ENCODE measurements at places on chromosomes 13 and 19. TPM values are rescaled to one million over a fixed set of nuclear protein-coding genes. Genes with fewer than 3 reads are reported as not detected.
A peak's percentile ranks its signal among the peaks of the same experiment; 100 is the strongest.

GRCh38 chr19:1673645-1674292 lies 21.4 kb upstream of the TCF3 start:
- no peak for DNase-seq

The TBC1D4 gene
- total RNA-seq, result 23.5 TPM

The SIGLEC8 gene
- 0.31 TPM for total RNA-seq

DNA sequence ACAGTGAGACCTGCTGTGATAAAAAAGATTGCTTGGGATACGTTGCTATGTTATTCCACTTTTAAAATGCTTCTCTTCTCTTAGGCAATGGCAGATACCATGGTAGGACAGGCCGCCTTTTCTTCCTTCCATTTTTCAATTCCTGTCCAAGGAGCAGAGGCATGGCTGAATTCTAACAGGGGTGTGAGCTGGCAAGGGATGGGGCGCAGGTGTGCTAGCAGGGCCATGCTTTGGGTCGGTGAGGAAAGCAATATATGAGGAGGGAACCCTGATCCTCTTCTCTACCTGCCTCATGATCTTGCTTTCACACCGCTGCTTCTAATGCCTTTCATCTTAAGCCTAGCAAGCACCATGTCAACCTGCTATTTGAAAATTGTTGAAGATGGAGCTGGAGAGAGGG lies 225.0 kb downstream of the KATNAL1 start:
- DNase-seq, result no peak

The ACP5 gene
- total RNA-seq, result 6.8 TPM

DNA sequence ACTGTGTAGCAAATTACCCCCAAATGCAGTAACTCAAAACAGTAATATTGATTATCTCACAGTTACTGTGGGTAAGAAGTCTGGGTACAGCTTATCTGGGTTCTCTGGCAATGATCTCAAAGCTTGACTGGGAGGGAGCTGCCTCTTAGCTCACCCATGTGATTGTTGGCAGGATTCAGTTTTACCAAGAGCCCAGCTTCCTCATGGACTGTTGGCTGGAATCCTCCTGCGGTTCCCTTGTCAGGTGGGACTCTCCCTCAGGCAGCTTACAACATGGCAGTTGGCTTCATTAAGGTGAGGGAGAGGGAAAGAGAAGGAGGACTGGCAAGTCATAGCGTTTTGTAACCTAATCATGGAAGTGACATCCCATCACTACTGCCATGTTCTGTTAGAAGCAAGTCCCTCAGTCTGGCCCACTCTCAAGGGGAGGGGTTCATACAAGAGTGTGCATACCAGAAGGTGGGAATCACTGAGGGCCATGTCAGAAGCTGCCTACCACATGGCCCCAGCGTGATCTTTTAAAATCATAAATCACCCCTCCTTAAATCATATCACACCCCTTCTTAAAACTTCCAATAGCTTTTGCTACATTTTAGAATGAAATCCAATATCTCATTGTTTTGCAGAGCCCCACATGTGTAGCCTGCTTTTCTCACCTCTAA lies 108.1 kb downstream of the OLFM4 start:
- no peak for DNase-seq

- DNase-seq, result no peak
Observed at GRCh38 chr13:23715762-23716235, 145.6 kb downstream of the TNFRSF19 start.

The LRG1 gene
- total RNA-seq, result 0.25 TPM

- DNase-seq, result no peak
Observed at GRCh38 chr19:31610018-31610417, 260.8 kb upstream of the TSHZ3 start.

The LILRA1 gene
- total RNA-seq, result 0.50 TPM

DNA sequence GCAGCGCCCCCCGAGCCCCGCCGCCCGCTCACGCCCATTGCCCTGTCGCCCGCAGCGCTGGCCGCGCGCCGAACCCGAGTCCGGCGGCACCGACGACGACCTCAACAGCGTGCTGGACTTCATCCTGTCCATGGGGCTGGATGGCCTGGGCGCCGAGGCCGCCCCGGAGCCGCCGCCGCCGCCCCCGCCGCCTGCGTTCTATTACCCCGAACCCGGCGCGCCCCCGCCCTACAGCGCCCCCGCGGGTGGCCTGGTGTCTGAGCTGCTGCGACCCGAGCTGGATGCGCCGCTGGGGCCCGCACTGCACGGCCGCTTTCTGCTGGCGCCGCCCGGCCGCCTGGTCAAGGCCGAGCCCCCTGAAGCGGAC lies 518 bp downstream of the KLF2 start:
- peak; percentile 40 for DNase-seq

GRCh38 chr13:86681223-86681622 lies 882.0 kb upstream of the SLITRK6 start:
- no peak for DNase-seq

The HS6ST3 gene
- 1.3 TPM for total RNA-seq

The FFAR1 gene
- total RNA-seq, result 0.81 TPM

DNA sequence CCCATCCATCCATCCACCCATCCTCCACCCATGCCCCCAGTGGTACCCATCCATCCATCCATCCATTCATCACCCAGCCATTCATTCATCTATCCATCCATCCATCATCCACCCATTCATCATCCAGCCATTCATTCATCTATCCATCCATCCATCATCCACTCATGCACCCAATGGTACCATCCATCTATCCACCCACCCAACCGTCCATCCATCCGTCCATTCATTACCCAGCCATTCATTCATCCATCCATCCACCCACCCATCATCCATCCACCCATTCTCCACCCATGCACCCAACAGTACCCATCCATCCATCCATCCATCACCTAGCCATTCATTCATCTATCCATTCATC lies 5.3 kb downstream of the PLPPR3 start:
- DNase-seq, result no peak

GRCh38 chr13:26538363-26539317 lies 18.8 kb upstream of the WASF3 start:
- no peak for DNase-seq

The PRPF31 gene
- total RNA-seq, result 60.1 TPM

GRCh38 chr19:53644061-53644816 lies 12.4 kb downstream of the DPRX start:
- DNase-seq, result no peak

DNA sequence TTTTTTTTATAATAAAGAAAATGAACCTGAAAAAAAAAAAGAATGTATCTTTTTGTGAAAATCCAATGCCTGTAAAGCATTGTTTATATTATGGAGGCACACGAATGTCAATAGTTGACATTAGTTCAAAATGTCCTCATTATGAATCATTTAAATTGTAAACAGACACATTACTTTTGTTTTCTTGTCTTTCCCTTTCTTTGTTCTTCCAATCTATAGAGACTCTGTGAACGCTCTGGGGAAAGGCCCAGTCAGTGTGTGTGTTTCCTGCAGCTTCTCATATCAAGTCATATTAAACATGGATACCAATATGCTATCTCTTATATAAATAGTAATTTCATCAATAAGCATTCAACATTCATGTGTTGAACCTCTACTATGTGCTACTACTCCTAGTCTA lies 193.1 kb downstream of the KCTD12 start:
- no peak for DNase-seq

- no peak for DNase-seq
Observed at GRCh38 chr13:85108356-85108755, 690.9 kb downstream of the SLITRK6 start.

- no peak for DNase-seq
Observed at GRCh38 chr13:73633817-73634460, 500.3 kb downstream of the KLF12 start.

The DAND5 gene
- total RNA-seq, result 2.8 TPM

The ATP5F1D gene
- total RNA-seq, result 166 TPM

- DNase-seq, result no peak
Observed at GRCh38 chr13:51134763-51135365, 23.8 kb upstream of the C13orf42 start.

DNA sequence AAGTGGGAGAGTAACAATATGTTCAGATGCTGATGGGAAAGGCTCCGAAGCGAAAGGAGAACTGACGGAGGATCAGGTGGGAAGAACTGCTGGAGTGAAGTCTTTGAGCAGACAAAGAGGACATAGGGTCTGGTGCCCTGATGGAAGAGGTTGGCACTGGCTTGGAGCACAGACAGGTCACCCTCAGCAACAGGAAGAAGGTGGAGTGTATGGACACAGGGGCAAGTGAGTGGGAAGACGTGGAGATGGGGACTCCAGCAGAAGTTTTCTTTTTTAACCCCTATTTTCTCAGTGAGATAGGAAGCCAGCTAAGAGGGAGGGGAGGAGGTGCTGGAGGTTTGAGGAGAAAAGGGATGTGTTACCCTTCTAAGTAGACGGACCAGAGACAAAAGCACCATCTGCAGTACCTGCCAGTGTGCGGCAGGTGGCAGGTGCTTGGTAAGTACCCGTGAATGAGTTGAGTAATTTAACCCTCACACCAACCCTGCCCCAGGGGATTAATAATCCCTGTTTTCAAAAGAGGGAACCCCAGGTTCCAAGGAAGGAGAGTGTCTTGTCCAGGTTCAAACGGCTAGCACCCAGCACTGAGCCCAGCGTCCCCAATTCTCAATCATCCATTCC lies 11.2 kb downstream of the HAS1 start:
- no peak for DNase-seq

GRCh38 chr13:109162248-109163036 lies 533.0 kb downstream of the MYO16 start:
- DNase-seq, result no peak

- no peak for DNase-seq
Observed at GRCh38 chr13:104170980-104171555, 1104.9 kb upstream of the SLC10A2 start.

The KIR2DL3 gene
- total RNA-seq, result not detected

- no peak for DNase-seq
Observed at GRCh38 chr13:80751854-80752253, 410.9 kb upstream of the SPRY2 start.

The EPSTI1 gene
- 9.6 TPM for total RNA-seq

DNA sequence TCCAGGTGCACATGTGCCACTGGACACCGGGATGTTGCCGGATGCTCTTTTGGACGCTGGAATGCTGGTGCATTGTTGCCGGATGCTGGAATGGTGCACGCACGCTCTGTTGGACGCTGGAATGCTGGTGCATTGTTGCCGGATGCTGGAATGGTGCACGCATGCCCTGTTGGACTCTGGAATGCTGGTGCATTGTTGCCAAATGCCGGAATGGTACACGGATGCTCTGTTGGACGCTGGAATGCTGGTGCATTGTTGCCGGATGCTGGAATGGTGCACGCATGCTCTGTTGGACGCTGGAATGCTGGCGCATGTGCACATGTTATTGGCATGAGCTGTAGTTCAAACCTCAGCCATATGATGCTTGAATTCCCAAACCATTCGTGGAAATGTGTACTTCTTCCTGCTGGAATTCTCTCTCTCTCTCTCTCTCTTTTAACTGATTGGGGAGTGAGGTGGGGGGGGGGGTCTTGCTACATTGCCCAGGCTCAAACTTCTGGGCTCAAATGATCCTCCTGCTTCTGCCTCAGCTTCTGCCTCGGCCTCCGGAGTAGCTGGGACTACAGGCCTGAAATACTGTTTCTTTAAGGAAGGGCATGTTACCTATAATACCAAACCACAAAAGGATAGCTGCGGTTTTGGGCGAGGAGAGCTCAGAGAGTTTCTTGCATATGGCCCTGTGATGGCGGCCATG lies 1.2 kb upstream of the MCF2L start:
- no peak for DNase-seq

- no peak for DNase-seq
Observed at GRCh38 chr19:17210296-17210695, 4.9 kb upstream of the USE1 start.

The MEF2B gene
- 5.7 TPM for total RNA-seq

The PTGER1 gene
- total RNA-seq, result 1.5 TPM

DNA sequence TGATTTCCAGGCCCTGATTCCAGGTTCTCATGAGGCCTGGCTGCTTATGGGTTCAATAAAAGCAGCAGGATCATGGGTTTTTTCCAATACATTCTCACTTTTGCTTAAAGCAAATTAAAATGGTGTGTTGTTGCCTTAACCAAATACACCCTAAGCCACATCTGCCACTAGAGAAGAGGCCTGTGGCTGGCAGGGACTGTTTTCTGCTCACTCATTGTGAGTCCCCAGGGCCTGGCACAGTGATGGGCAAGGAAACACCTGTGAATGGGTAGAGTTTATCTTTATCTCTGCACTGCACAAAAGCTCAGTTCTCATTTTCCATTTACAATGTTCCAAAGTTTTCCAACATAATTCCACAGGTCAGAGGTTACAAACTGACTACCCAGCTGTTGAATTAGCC lies 726.0 kb downstream of the UQCRFS1 start:
- no peak for DNase-seq

All from testis (tissue), 5 donors.